T-cell (primary cell): ENCODE measurements at places on chromosomes 1 and 21.

GRCh38 chr1:56416495-56416894, 162.9 kb downstream of the PLPP3 start:
- DNase-seq, result no peak

- DNase-seq, result no peak
Observed at GRCh38 chr1:168466092-168466713, 77.6 kb downstream of the XCL2 start.

- no peak for DNase-seq
Observed at GRCh38 chr1:197715806-197716205, 59.5 kb downstream of the DENND1B start.

GRCh38 chr1:208709981-208710380, 465.8 kb upstream of the PLXNA2 start:
- DNase-seq, result no peak

GRCh38 chr1:174982971-174983689, 16.6 kb upstream of the CACYBP start:
- no peak for DNase-seq
